NCI-H2029 (cell line): ENCODE measurements at places on chromosomes 12 and 14.

DNA sequence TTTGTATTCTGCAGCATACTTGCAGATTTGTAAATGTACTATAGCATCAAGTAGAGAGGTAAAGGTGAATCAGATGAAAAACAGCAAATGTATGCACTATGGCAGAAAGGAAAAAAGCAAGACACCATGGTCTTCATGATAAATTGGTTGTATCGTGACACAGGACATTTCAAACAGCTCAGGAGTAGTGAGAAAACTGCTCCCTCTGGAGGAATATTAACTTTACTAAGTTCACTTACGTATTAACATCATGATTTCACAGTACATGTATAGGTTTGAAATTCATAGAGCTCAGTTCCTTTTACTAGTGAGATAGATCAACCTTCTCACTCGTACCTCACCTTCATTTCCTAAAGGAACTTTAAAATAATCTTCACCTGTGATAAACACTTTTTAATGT lies 6.5 kb downstream of the MBIP start:
- no peak for DNase-seq

- no peak for DNase-seq
Measured at GRCh38 chr12:110766311-110767154, 23.8 kb upstream of the PPP1CC start.

DNA sequence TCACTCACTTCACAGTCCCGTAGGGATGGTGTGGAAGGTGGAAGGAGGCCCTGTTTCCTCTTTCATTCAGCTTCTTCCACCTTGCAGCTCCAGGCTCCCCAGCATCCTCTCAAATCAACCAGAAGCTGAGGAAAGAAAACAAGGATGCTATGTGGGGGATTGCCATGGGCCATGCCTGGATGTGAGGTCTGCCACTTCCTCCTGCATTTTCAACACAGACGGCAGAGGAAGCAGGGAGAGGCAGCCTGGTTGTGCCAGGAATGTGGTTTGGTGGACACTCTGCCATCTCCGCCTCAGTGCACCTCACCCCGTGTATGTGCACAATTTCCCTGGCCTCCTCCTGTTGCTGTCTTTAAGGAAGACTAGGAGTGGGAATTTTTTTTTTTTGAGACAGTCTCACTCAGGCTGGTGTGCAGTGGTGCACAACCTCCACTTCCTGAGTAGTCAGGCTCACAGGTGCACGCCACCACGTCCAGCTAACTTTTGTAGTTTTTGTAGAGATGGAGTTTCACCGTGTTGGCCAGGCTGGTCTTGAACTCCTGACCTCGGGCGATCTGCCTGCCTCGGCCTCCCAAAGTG lies 99.2 kb downstream of the SLC15A4 start:
- no peak for DNase-seq

GRCh38 chr12:62806893-62807292 lies 128.1 kb downstream of the PPM1H start:
- DNase-seq: no peak

- peak; percentile 47 for DNase-seq
Measured at GRCh38 chr12:128820723-128821432, 2.9 kb downstream of the SLC15A4 start.

- no peak for DNase-seq
Measured at GRCh38 chr12:69062621-69063237, 129.8 kb upstream of the CPM start.

GRCh38 chr12:99670635-99671034 lies 23.1 kb downstream of the GARIN6 start:
- no peak for DNase-seq

DNA sequence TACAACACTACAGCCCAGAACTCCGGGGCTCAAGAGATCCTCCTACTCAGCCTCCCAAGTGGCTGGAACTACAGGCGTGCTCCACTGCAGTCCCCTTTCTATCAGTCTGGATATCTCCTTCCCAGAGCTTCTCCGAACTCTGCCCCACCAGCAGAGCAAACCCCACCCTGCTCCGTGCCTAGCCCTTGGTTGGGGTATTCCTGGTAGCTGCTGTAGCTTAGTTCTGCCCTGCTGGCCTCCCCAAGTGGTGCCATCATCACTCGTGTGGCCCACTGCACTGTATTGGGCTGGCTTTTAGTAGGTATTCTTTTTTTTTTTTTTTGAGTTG lies 9.5 kb downstream of the HSP90AA1 start:
- DNase-seq: no peak

DNA sequence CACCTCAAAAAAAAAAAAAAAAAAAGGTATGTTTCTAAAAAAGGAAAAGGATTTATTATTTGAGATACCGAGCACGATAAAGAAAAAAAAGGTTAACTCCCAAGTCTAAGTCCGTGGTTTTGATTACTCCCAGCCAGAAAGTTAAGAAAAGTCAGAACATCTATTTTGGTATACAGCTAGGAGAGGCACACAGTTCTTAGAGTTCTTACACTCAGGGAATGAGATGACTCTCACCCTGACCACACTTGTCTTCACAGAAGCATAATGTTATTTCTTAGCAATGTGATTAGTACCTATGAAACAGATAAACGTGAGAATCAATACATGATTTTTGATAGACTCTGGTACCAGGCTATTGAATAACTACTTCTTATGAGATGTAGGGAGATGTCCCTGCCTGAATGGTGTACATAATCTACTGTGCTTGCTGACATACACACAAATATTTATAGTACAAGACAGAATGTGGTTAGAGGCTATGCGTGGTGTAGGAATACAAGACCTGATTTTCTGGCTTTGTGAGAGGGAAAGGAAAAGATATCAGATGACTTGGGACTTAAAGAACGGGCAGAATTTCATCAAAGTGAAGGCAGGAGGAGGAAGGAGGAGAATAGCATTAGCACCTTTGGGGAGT lies 31.6 kb downstream of the LIMA1 start:
- DNase-seq: no peak

- no peak for DNase-seq
Measured at GRCh38 chr14:81801921-81802320, 268.3 kb upstream of the SEL1L start.

DNA sequence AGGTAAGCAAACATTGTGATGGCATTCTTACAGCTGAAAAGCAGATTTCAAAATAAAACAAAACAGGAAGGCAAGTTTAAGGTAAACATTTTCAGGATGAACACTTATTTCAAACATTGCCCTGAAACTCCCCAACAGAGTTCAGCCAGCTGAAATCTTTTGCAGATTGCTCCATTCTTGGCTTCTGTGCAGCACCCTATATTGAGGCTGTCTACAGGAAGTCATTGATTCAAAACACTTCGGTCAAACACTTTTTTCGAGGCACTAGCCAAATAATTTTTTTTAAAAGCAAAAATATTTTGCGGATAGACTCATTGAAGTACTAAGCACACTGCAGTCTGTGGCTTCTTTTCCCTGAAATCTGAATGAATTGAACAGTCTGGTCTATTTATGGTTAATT lies 318.1 kb upstream of the PDE3A start:
- DNase-seq: no peak

DNA sequence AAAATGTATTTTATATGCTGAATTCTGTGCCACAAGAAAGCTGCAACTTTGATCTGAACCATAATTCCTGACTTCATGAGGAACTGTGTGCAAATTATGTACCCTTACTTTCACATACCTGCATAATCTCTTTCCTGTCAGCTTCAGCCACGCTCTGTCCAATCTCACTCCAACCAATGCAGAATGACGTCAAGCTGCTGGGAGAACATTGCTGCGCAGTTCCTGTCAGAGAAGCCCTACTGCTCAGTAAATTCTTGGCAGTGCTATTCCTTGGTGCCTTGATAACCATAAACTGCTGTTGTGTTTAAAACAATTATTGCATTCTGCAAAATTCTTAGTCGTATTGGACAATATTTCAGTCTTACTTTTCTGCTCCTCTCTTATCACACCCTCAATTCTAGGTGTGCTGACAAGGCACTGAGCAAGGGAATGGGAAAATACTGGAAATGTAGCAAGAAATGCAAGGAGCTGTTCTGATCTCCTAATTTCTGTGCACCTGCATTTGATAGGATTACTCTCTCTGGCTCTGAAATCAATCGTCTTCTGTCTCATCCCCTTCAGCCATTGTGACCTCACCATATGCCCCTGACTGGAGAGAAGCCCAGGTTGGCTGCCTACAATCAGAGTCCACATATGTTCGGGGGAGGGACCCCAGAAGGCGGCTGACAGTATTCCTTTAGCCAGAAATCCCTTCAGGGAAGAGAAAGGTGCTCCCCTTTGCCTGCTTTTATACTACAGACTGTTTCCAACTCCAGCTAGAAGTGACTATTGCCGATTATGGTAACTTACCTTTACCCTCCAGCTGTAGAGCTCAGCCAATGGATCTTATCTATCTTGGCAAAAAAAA lies 274.9 kb upstream of the NOVA1 start:
- DNase-seq: no peak

GRCh38 chr14:69079188-69079742 lies 73.7 kb downstream of the DCAF5 start:
- no peak for DNase-seq

DNA sequence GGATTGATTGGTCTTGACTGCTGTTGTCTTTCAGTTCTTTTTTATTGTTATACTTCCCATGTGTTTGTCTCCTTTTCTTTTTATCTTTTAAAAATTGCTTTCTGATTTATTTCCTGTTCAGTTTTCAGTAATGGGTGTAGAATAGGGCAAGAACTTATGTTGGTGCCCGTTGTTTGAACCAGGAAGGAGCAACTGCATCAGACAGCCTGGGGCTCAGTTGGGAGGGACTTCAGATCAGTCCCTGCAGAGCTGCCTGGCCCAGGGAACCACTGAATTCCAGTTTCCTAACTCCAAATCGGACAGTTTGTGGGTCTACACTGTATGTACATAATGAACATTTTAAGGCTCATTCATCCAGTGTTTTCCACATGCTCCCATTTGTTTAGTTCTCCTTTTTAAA lies 64.9 kb downstream of the FBXO34 start:
- DNase-seq: no peak

DNA sequence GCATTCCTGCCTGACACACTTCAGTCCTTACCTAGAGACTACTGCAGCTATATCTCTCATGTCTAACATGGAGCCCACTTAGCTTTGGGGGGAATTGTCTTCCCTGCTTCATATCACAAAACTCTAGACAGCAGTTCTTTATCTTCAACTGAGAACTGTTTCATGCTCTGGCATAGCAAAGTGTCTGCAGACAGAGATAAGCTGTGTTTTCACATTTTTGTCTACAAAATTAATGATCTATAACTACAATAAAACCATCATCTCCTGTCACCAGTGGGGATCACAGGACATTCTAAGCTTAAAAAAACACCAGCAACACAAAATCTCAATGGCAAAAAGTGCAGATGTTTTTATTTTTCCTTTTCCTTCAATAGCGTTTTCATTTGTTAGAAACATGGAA lies 137.1 kb upstream of the VRK1 start:
- no peak for DNase-seq

DNA sequence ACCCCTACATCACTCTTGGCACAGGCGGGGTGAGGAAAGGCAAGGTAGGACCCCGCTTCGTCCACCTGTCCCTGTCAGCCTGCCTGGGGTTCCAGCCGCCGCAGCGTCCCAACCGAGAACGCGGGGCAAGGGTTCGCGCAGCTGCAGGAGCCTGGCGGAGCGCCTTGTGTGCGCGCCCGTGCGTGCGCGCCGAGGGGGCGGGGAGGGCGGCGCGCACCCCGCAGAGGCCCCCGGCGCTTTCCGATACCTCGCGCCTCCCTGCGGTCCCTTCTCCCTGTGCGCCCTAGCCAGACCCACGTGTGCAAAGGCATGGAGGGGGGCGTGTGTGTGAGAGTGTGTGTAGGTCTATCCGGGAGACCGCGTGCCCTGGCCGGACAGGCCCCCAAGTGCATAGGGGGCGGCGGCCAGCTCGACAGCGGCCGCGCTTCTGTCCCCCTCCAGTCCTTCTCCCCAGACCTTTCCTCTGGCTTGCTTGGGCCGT lies 122.4 kb downstream of the TSPAN9 start:
- DNase-seq: no peak

- DNase-seq: no peak
Measured at GRCh38 chr14:100830681-100831080, 4.8 kb downstream of the MEG3 start.

GRCh38 chr12:19423166-19423930 lies 15.9 kb upstream of the AEBP2 start:
- no peak for DNase-seq

GRCh38 chr14:77508876-77509275 lies 10.3 kb upstream of the ISM2 start:
- DNase-seq: no peak

GRCh38 chr14:30678926-30679431 lies 56.9 kb downstream of the SCFD1 start:
- no peak for DNase-seq

DNA sequence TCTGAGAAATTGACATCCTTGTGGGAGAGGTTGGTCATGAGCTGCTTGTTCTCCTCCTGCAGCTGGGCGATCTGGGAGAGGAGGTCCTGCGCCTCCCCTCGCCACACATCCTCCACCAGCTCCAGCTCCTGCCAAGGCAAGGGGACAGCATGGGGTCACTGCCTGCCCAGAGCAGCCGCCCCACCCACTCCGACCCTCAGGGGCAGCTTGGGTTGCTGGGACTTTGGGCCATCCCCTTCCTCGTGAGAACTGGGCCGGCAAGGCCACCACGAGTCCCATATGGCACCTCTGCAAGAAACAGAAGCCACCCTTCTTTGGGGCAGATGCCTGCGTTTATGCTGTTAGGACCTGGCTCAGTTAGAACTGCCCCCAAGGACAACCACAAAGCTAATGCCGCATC lies 10.0 kb downstream of the RILPL1 start:
- no peak for DNase-seq
